ENCODE measurements at places on chromosomes 2 and 18. TPM values are rescaled to one million over a fixed set of nuclear protein-coding genes. Genes with fewer than 3 reads are reported as not detected.

NEU2 gene
- total RNA-seq = not detected

CFC1 gene
- not detected for total RNA-seq

EFR3B gene
- total RNA-seq = 4.7 TPM

SEPTIN10 gene
- total RNA-seq = 109 TPM

MARCHF4 gene
- total RNA-seq = not detected

GKN2 gene
- total RNA-seq = not detected

FMNL2 gene
- total RNA-seq = 15.7 TPM

PROKR1 gene
- total RNA-seq = 0.52 TPM

TMEM17 gene
- 1.0 TPM for total RNA-seq

DNAH7 gene
- under 0.01 TPM for total RNA-seq

DSEL gene
- 15.7 TPM for total RNA-seq

COL6A3 gene
- total RNA-seq = 365 TPM

All from skeletal muscle tissue (tissue), 5 donors.